Right kidney (tissue), 9 donors: ENCODE measurements at places on chromosomes 6 and 20.
A peak's percentile ranks its signal among the peaks of the same experiment; 100 is the strongest.

DNA sequence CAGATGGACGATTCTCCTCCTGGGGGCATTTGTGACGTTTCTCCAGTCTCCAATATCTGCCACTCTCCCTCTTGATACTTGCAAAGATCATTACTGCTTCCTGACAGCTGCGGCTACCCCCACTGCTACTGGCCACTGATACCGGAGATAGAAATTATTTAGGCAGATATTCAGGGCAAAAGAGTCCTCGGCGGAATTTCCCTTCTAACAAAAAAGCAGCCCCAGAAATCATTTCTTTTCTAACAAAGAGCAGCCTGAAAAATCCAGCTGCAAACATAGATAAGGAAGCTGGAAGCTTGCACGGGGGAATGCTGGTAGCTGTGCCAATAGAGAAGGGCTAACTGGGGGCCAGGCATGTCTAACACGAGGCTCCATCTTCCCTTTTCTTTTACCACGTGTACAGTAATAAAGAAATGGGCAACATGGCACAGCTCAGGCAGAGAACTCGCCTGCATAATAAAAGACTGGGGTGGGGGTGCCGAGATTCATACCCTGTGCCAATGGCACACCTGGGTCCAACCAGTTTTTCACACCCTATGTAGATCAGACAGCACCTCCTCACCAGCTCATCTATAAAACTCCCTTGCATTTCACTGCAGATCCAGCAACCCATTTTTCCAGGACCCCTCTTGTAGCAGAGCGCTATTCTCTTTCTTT, 6.1 kb downstream of the TP53RK start:
- DNase-seq = no peak

GRCh38 chr20:50318710-50319109, 128.1 kb downstream of the CEBPB start:
- no peak for DNase-seq

GRCh38 chr20:8433291-8433690, 301.2 kb downstream of the PLCB1 start:
- no peak for DNase-seq

- peak; percentile 42 for DNase-seq
Measured at GRCh38 chr20:9515214-9515585, 810 bp downstream of the LAMP5 start.
